Activated gamma-delta T cell treated with Interleukin-2 at 50 U/mL for 16 hours (primary cell): ENCODE measurements at places on chromosomes 2 and 18.
A peak's percentile ranks its signal among the peaks of the same experiment; 100 is the strongest.

DNA sequence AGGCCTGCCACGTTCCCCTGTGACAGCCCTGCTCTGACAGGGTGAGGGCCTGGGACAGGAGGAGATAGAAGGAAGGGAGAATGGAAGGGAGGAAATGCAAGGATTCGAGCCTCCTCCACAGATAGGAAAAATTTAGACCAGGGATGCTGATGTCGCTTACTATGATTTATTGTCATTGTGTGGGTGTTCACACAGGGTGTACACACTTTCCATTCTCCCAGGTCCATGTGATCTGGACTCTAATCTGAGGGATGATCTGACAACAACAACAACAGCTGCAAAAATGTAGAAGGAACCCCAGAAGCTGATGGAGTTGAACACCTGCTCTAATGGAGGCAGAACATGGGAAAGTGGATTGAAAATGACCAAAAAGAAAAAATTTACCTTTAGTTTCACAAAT is 231.7 kb upstream of the TNP1 start:
- no peak for DNase-seq

- DNase-seq: no peak
These were observed 371.0 kb downstream of the GALNT13 start for GRCh38 chr2:154242687-154243086.

- DNase-seq: no peak
These were observed 122.5 kb downstream of the PLA2R1 start for GRCh38 chr2:159939946-159940345.

DNA sequence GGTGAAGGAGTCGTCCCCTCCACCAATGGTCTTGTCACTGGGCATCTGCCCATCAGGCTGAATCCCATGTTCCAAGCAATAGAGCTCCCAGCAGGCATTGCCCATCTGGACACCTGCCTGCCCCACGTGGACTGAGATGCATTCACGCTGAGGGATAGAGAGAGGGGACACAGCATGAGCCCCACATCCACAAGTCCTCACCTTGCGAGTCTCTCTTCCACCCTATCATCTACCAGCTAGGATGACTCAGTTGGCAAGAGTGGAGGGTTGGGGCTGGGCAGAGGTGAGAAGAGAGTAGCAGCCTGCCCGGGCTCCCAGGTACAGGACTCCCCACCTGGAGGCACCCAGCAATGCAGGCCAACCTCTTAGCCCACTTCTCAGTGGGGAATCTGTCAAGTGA is 959 bp upstream of the TUBA4B start:
- peak; percentile 31 for DNase-seq

DNA sequence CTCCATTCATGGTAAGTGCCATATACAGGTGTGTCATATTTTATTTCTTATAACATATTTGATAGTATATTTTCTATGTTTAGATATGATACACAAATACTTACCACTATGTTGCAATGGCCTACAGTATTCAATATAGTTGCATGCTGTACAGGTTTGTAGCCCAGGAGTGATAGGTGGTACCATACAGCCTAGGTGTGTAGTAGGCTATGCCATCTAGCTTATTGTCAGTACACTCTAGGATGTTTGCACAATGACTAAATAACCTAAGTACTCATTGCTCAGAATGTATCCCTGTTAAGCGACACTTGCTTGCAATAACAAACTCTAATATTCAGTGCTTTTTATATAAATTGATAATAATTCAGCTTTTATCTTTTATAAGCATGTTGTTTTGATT is 563.1 kb upstream of the LINC00305 start:
- DNase-seq: no peak

DNA sequence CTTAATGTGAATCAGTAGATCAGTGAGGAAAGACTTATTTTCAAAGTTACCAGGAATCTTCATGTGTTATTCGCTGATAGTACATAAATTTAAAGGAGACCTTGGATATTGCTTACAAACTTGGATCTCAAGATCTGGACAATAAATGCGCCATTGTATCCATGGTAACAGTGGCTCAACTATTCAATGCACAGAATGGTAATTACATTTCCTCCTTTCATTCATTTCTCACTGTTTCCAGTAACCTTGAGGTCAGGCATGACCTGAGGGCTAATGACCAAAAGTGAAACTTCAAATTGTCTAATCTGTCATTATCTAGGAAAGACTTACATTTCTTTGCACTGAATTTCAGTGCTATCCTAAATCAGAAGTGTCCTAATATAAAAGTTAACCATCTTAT is 8.1 kb downstream of the LRP2 start:
- no peak for DNase-seq

GRCh38 chr2:132668987-132669907 is 758 bp downstream of the LYPD1 start:
- DNase-seq: no peak

DNA sequence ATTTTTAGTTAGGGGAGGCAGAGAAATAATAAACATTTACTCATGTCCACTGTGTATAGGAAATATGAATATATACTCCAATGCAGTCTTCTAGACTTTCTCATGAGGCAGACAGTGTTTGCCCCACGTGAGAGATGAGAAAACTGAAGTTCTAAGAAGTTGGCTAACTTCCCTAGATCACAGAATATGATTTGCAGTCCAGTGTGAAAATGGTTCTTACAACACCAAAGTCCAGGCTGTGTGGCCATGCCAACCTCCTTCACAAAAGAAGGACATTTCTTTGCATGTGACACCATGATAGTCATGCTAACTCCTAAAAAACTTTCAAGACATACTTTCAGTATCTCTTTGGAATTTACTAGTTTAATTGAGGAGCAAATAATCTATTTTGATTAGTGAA is 143.7 kb downstream of the IRS1 start:
- DNase-seq: no peak

- DNase-seq: no peak
These were observed 10.0 kb downstream of the SPEG start for GRCh38 chr2:219444566-219445091.

GRCh38 chr2:206084870-206085741 is 868 bp downstream of the INO80D start:
- DNase-seq: peak; percentile 40

DNA sequence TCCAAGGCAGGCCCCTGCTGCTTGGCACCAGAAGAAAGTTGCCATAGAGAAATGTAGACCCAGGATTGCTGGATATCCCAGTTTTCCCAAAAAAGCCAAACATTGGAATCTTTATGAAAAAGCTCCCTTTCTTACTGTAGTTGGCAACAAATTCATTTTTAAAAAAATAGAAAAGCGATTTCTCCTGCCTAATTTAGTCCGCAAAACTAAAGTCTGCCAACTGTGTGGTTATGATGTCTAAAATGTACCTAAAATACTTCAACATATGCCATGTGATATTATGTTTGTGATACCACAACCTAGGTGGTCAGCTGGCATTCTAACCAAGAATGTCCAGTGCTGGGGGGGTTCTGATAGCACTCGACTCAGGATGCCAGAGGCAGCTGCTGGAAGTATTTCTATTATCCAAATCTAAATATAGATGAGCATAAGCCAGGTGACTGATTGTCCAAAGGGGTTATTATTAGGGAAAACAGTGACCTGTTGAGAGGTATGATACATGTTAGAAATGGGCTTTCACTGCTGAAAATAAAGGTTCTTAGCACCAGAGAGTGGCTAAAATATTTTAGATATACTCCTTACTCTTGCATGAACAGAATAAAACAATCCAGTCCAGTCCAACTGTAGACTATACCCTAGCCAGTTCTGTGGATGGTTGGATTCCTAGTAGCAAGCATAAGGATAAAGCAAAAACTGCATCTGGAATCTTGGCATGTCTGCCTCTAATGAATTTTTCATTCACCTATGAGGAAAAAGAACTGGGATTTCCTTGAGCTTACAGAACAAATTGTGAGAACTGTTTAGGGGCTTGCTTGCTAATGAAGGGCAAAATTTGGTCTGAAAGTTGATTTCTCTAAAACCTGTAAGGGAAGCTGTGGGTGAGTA is 101.7 kb downstream of the STK39 start:
- no peak for DNase-seq

- DNase-seq: no peak
These were observed 1497.4 kb upstream of the DDX18 start for GRCh38 chr2:116317111-116317510.

GRCh38 chr18:13136056-13136903 is 82.3 kb upstream of the LDLRAD4 start:
- peak; percentile 35 for DNase-seq

DNA sequence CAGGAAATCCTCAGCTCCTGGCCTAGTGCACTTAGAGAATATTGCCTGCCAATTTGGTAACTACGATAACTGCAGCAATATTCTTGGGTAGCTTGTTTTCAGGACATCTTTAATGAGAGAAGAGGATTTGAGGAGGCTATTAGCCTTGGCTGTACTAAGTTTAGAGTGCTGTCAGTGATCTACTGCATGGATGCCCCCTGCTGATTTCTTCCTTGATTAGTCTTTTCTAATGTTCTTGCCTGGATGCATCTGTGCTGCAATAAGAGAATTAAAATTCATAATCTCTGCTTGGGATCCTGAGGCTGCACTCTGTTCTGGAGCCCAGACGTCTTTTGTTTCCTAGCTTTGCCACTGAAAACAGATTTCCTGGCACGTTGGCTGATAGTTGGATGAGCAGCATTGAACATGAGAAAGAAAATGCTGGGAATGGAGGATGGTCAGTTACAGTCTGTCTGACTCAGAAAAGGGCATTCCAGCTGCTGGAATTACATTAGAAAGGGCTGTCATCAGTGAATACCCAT is 115.4 kb downstream of the CCDC85A start:
- DNase-seq: no peak

DNA sequence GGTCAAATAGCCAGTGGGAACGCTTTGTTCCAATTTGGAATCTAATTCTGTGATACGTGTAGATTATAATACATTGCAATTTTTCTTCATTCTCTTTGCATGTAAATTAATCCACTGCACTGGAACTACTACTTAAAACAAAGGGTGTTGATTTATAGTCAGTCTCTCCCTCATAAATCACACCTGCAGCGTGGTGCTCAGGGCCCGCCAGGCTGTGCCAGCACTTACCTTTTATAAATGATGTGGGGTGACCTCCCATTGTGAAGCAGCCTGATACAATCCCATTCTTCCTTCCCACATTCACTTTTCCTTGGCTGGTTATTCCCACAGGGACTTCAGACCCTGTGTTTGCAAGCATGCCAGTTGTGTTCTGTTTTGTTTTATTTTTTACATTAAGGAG is 302.3 kb upstream of the ID2 start:
- no peak for DNase-seq

- no peak for DNase-seq
These were observed 129.1 kb downstream of the ARHGAP15 start for GRCh38 chr2:143258126-143258892.

DNA sequence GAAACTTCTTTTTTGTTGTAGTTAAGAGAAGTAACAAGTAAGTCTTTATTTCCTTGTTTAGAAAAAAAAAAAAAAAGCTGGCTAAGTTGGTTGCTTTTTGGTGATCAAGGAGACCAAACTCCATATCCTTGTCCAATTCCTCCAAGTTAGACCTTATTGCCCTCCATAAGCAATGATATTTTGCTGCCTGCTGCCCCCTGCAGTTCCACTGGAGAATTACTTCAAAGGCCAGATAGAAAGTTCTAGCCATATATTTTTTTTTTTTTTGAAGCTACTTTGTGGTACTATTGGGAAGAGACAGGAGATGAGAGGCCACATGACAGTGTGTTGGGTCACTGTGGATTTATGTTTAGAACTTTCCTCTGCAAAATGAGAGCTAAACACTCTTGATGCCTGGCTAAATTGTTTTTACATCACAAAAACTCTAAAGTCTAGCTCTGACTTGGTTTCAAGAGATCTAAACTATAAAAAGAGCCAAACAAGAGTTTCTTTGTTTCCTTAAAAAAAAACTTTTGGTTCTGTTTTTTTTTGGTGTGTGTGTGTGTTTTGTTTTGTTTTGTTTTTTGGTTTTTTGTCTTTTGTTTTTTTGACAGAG is 80.7 kb upstream of the RASGRP3 start:
- DNase-seq: peak; percentile 10

DNA sequence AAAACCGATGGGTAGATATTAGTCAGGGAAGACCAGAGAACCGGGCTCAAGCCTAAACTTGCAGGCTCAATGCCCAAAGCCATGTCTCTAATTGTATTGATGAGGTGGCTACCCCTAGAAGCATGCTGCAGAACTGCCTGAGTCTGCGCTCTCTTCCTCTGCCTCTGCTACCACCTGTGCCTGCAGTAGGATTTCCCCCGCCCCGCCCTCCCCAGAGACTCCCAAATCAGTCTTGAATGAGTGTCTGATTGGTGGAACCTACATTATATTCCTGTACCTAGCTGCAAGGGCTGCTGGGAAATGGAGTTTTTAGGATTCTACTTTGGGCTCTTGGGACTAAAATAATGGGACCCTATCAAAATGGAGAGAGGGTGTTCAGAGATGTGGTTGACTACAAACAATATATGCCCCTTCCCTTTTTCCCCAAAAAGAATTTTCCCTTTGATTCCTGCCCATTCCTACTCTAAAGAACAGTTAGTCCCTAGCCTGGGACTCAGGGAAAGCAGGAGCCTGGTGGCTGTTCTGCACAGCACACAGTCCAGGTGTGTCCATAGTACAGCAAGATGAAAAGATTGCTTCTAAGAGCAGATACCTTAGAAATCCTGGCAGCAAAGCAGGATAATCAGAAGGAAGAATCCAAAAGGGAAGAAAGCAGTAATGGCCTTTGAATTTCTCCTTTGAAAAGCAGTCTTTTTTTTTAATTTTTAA is 12.5 kb downstream of the GRP start:
- DNase-seq: no peak

- no peak for DNase-seq
These were observed 179.4 kb upstream of the ZFP36L2 start for GRCh38 chr2:43405829-43406228.
